ENCODE measurements at places on chromosomes 16 and 17. TPM values are rescaled to one million over a fixed set of nuclear protein-coding genes. Genes with fewer than 3 reads are reported as not detected.

The NUBP1 gene
- 47.9 TPM for total RNA-seq

The SNX20 gene
- total RNA-seq: not detected

The EFTUD2 gene
- 135 TPM for total RNA-seq

The TPSG1 gene
- total RNA-seq: not detected

The ZSCAN10 gene
- total RNA-seq: not detected

The CEP295NL gene
- total RNA-seq: 0.43 TPM

The CD19 gene
- total RNA-seq: not detected

The GNG13 gene
- total RNA-seq: not detected

The RHBDF2 gene
- total RNA-seq: 56.4 TPM

The SPNS3 gene
- total RNA-seq: not detected

The KRT39 gene
- not detected for total RNA-seq

The UMOD gene
- not detected for total RNA-seq

The LGALS9B gene
- total RNA-seq: not detected

The CNTD1 gene
- 0.17 TPM for total RNA-seq
